A549 treated with GW870086 at 1 μM for 4 hours (cell line): ENCODE measurements at places on chromosomes 13 and 19. TPM values are rescaled to one million over a fixed set of nuclear protein-coding genes. Genes with fewer than 3 reads are reported as not detected.

The CYP2B6 gene
- total RNA-seq = 0.03 TPM in 1 of 5 replicates, not detected in the others

The FGF9 gene
- not detected in 5 replicates for total RNA-seq

The TMIGD2 gene
- total RNA-seq = not detected in 5 replicates

The PRODH2 gene
- 0.18 to 0.80 TPM (median 0.29 TPM) in 5 replicates for total RNA-seq

The TEX26 gene
- not detected in 5 replicates for total RNA-seq

The ZNF525 gene
- total RNA-seq = 0.14 to 0.66 TPM (median 0.24 TPM) in 5 replicates

The FGF14 gene
- total RNA-seq = not detected in 5 replicates

The C19orf53 gene
- total RNA-seq = 141 to 229 TPM (median 199 TPM) in 5 replicates

The OR7D2 gene
- total RNA-seq = not detected in 5 replicates

The NAPA gene
- 86.8 to 111 TPM (median 94.3 TPM) in 5 replicates for total RNA-seq

The SWSAP1 gene
- total RNA-seq = 1.5 to 2.2 TPM (median 2.0 TPM) in 5 replicates

The CYP4F2 gene
- total RNA-seq = 0.08 to 0.49 TPM (median 0.30 TPM) in 4 of 5 replicates, not detected in the other

The PBX4 gene
- 1.5 to 2.9 TPM (median 2.2 TPM) in 5 replicates for total RNA-seq

The KIR2DL3 gene
- not detected in 5 replicates for total RNA-seq

The CEBPA gene
- total RNA-seq = 6.5 to 11.0 TPM (median 10.2 TPM) in 5 replicates

The EBI3 gene
- total RNA-seq = 2.7 to 4.6 TPM (median 3.1 TPM) in 5 replicates

The ZNF865 gene
- total RNA-seq = 7.6 to 13.0 TPM (median 12.1 TPM) in 5 replicates

The GIPC3 gene
- total RNA-seq = 0.27 to 0.42 TPM (median 0.31 TPM) in 5 replicates

The LGALS7B gene
- total RNA-seq = 0.56 to 0.58 TPM in 2 of 5 replicates, not detected in the others
